ENCODE measurements at places on chromosomes 4 and X. TPM values are rescaled to one million over a fixed set of nuclear protein-coding genes. Genes with fewer than 3 reads are reported as not detected.

The FREM3 gene
- total RNA-seq: not detected

The CASP6 gene
- 23.6 TPM for total RNA-seq

The PAGE2B gene
- total RNA-seq: 0.45 TPM

The ARSD gene
- 1.8 TPM for total RNA-seq

The UGT2B10 gene
- total RNA-seq: not detected

The RNF175 gene
- total RNA-seq: not detected

The ADGRG4 gene
- not detected for total RNA-seq

The SRP72 gene
- total RNA-seq: 209 TPM

The CRMP1 gene
- total RNA-seq: not detected

The HSPA4L gene
- 1.7 TPM for total RNA-seq

The SLC38A5 gene
- 195 TPM for total RNA-seq

The SSX4B gene
- not detected for total RNA-seq

The BOD1L1 gene
- total RNA-seq: 38.3 TPM

The ABCB7 gene
- 45.7 TPM for total RNA-seq

The DGAT2L6 gene
- not detected for total RNA-seq

The PLA2G12A gene
- 9.0 TPM for total RNA-seq

The FRG1 gene
- total RNA-seq: 92.6 TPM
